ENCODE measurements at places on chromosomes 1 and 21.

DNA sequence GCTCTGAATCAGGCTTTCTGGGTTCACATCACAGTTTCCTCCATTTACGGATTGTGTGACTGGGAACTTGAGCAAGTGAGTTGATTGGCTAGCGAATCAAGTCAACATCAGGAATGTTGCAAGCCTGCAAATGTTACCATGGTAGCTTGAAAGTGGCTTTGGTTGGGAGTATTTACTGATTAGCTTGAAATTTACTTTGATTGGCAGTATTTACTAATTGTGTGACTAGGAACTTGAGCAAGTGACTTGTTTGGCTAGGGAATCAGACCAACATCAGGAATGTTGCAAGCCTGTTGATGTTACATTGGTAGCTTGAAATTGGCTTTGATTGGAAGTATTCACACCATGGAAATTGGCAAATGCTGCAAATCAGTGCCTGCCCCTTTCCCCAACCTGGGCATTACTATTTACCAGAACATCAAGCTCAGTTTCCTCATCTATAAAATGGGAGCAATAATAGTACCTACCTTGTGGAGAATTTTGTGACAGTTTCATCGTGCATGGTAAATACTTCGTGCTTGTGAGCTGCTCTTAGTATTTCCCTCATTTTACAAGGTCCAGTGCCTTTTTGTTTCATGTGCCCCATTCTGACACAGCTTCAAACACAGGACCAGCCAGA, 23.1 kb upstream of the B3GALNT2 start:
- DNase-seq: no peak

- no peak for DNase-seq
Observed at GRCh38 chr21:35971824-35972223, 88.5 kb downstream of the SETD4 start.

DNA sequence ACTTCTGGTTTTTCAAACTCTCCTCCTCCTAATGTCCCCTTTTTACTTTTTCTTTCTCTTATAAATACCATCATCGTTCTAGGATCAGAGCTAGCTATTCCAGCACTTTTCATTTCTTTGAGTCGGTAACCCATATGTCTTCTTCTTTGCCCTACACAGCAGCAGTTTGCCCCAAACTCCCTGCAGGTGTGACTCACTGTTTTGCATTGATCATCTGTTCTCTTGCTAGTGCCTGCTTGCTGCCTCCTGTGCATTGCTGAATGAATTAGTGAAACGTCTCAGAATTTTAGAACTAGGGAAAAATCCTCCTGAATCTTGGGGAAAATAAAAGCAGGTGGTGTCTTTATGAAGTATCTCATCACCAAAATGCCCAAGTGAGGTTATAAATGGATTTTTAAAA, 21.7 kb downstream of the KCNK2 start:
- DNase-seq: no peak

DNA sequence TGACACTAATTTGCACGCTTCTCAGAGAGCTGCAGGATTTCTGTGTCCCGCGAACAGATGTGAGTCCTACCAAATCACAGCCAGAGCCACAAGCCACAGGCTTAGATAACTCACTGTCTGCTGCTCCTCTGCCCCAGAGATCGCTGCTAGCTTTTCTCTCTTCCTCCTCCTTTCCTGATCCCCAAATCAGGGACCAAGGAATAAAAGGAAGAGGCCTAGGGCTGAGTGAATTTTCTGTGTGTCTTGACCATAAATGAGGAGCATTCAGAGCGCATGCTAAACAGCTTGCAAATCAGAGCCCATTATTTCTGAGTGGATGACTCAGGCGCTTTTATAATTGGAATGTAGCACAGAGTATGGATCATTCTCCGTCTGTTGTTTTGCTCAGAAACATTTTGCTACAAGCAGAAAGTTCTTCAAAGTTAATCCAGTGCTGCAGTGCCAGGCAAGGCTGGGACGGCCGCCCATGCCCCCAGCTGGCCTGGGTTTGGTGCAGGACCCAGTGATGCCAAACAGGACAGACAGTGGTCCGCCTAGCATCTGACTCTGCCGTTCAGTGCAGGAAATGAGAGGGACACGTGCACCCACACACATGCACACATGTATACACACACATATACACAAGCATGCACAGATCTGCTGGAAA, 38.2 kb downstream of the KCNAB2 start:
- no peak for DNase-seq

DNA sequence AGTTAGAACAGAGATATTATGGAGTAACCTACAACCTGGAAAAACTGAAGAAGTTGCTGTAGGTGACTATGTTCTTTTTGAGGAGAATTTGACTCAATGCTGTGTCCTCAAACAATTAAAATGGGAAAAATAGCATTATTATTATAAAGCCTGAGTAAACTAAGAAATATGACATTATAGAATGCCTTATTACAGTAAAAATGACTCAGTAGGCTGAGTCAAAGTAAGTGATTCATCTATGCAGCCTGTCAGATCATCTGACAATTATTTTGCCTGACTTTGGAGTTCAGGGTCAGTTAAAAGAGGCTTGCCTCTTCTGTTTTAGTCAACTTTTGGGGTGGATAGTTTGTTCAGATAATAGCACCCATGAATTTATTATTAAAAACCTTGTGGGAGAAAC, 150.8 kb upstream of the PTGFR start:
- DNase-seq: no peak

- no peak for DNase-seq
Observed at GRCh38 chr1:93474321-93474720, 26.4 kb downstream of the FNBP1L start.

DNA sequence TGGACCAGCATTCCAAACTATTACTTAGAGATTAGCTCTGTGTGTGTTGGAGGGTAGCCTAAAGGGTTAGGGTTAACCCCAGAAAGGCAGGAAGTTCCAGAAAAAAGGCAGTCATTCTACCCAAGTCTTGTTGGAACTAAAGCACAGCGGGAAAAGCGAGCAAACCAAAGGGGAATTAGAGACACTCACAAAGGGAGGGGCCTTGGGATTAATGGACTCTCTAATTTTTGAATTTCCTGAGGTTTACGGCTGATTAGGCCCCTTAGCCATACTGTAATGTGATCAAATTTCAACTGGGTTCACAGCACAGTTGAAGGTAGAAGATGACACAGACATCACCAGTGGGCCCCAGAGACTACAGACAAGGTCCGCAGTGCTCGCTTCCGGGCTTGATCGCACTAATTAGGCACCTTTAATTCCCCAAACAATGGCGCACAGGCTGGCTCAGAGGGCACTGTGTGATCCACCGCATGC, 28.3 kb downstream of the CAPZB start:
- no peak for DNase-seq

DNA sequence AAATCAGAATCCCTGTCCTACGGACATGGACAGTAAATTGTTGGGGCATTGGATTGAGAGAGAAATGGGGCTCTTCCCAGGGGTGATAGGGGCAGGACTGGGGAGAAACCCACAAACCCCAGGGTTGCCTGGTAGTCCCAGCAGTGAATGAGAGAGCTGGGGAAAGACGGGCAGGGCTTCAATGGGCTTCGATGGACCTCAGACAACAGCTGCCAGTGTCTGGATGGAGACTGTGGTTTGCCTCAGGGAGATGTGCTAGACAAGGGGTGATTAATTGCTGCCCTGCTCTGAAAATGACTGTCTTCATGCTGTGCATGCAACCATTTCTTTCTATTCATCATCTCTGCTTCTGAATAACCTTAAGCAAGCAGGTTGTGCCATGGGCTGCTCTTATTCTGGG, 7.4 kb downstream of the GPR25 start:
- DNase-seq: no peak

DNA sequence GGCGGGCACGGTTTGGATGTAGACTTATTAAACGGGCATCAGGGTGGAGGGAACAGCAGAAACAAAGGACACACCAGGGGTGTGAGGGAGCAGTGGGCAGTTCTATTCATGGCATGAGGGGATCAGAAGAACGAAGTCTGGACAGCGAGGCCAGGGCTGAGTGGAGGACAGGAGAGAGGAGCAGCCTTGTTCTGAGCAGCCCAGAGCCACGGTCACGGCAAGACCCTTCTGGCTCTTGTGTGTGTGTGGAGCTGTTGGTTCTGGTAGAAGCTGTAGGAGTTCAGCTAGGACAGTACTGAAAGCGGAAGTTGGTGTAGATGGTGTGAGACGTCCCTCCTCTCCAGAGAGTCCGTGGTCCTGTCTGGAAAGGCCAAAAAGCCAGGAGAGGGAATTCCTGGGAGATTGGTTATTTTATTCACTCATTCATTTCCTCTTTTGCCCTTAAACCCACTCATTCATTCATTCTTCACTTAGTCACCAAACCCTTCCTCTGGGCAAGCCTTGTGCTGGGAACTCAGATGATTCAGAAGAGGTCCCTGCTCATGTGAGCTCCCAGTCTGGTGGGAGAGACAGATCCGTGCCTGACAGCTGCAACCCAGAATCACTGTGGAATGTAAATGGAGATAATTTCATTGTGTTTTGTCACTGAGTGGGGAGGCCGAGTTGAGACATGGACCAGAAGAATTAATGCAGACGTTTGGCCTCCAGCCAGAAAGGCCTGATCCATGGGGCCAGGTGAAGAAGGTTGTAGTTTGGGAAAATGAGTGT, 4.1 kb upstream of the ACOT11 start:
- DNase-seq: no peak

DNA sequence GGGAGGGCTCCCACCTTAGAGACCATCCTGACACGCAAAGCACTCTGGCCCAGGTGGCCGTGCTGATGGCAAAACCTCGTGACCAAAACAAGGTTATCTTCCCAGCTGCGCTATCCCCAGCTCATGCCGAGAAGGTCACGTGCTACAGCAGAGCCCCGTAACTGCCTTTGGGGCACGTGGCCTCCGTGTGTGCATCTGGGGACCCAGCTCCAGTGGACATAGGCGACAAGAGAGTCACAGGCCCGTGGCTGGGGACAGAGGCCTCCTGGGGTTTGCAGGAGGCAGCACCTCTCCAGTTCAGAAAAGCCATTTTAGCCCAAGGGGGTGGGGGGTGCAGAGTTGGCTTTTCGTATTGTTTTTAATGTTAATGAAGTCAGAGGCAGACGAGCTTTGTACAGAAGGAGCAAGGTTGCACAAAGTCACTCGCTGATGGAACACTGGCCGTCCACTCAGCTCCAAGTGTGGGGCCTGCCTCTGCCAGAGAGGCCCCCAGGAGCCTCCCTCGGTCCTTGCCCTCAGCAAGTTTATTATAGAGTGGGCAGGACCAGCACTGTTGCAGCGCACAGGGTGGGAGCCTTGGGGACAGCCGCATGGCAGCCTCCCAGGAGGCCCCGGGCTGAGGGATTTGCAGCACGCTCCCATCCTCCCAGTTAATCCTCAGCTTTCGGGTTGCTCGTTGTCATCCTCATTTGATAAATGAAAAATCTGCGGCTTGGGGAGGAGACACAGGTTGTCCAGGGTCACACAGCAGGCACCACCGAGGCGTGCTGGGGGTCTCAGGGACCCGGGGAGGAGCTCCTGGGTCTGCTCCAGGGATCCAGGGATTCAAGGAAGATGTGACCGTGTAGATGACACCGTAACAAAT, 8.0 kb upstream of the PDE9A start:
- DNase-seq: no peak

DNA sequence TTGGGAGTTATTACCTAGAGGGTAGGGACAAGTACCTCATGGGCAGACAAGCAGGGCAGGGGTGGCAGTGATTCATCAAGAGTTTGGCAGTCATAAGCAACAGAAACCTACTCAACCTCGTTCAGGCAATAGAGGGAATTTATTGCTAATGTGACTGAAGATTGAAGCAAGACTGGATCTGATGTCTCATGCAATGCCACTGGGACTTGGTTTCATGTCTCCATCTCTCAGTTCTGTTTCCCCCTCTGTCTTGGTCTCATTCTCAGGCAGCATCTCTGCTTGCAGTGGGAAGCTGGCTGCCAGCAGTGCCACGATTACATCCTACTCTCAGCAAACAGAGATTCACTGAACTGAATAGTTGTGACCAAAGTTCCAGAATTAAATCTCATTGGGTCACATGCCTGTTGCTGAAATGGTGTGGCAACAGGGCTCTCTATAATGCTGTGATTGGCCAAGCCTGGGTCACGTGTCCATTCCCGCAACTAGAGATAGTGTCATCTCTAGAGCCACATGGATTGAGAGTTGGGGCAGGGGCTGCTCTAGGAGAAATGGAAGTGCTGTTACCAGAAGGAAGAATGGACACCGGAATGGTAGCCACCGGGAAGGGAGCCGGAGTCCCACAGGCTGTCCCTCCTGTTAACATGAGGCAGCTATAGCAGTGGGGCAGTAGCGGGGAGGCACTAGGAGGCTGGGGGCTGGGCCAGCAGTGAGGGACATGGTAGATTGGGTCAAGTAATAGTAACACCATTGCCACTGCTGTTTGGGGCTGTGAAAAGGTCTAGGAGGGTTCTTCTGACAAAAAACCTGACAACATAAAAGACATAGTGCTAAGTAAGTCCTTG, 3.9 kb upstream of the CDC42 start:
- DNase-seq: no peak

- no peak for DNase-seq
Observed at GRCh38 chr1:242525360-242525722, 844 bp upstream of the PLD5 start.

GRCh38 chr1:211328084-211328694, 1.6 kb downstream of the TRAF5 start:
- DNase-seq: no peak

- DNase-seq: no peak
Observed at GRCh38 chr1:17195731-17196130, 9.2 kb upstream of the PADI1 start.

- DNase-seq: no peak
Observed at GRCh38 chr1:193614817-193615216, 428.4 kb upstream of the B3GALT2 start.

DNA sequence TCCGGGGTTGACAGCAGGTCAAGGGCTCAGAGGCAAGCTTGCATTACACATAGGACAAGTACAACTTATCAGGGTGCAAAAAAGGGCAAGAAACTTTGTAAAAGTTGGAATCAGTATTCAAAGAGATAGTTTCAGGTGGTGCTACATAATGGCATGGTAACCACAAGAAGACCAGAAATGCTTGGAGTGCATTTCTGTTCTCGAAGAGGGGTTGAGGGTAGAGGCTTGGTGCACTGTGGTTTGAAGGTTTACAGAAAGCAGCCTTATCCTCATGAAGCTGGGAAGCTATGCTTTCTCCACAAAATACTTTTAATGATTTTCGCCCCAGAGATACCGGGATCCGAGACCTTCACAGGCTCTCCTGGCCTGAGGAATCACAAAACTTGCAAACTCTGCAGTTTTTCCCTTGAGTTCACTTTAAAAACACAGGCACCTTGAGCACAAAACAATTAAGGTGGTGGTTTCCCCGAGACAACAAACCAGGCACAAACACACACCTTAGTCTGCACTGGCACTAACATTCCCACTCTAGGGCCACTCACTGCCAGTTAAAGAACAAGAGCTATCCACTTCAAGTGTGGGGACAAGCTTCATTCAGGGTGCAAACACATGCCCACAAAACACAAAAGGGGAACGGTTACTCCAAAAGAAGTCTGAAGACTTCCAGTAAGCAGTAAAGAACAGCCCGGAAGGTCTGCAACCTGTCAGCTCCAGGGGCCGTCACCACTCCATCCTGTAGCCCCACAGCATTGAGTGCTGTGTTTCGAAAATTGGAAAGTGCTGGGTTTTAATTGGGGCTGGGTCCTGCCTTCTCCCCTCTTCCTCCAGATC, 29.8 kb upstream of the NFIA start:
- DNase-seq: no peak

DNA sequence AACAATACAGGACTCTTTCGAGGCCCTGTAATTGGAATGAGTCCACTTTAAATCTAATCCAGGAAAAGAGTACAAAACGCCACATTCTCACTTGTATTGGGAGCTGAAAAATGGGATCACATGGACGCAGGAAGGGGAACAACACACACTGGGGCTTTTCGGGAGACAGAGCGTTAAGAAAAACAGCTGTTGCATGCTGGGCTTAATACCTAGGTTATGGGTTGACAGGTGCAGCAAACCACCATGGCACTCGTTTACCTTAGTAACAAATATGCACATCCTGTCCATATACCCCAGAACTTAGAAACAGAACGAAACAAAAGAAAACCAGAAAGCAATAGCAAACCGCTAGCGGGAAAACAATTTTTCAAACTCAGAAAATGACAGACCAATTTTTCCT, 1532.7 kb upstream of the TPTE start:
- no peak for DNase-seq

All from activated CD8-positive, alpha-beta memory T cell treated with anti-CD3 and anti-CD28 coated beads for 48 hours (primary cell).